ENCODE measurements at places on chromosomes 4 and X.

DNA sequence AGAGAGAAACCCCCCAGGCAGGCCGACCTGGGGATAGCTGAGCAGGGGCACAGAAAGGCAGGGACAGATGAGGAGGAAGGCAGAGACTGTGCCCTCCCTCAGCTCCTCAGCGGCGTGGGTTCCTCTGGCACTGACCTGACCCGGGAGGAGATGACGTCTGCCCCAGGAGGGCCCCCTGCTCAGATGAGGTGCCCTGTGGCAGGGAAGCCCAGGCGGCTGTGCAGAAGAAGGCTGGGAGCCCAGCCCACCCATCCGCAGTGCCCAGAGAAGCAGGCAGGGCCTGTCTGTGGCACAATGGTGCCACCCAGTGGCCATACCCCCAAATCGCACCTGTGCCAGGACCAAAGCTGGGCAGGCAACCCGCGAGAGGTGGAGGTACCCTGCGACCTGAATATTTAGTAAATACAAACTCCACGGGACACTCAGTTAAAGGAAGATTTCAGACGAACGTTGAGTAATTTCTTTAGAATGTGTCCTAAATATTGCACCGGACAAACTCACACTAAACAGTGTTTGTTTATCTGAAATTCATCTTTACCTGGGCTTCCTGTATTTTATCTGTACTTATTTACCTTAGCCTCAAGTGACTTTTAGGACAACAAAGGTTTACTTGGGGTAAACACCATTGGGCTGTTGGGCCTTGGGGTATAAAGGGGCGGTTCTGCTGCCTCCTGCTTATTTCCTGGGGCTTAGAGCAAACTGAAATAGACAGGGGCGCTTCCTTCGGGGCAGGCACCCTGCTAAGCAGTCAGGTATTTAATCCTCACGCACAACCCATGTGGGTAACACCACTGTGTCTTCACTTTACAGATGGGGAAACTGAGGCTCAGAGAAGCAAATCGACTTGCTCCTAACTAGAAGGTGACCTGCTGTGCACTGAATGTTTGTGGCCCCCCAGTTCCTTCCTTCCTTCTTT is 46.5 kb upstream of the HMX1 start:
- DNase-seq: peak; percentile 89

DNA sequence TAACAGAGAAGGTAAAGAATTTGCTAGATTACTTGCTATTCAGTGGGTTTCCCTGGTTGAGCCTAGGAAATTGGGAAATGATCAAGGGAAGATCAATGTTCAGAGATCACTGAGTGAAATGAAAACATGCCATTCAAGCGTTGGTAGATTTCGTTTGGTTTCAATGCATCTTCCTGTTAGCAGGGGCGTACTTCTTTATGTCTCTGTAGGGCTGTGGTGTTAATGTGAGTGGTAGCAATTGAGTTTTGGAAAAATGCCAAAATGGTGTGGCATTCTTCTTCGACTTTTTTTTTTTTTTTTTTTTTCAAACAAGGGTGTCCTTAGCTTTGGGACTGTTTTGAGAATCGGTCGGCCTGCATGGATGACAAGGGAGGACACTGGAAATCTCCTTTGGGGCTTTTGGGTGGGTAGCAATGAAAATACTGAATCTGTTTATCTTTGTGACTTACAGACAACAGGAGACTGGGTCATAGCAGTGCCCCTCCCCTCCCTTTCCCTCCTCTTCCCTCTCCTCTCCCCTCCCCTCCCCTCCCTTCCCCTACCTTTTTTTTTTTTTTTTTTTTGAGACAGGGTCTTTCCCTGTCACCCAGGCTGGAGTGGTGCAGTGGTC is 50.4 kb downstream of the SPRY1 start:
- DNase-seq: no peak

GRCh38 chrX:155899366-155899765 is 18.2 kb downstream of the VAMP7 start:
- no peak for DNase-seq

DNA sequence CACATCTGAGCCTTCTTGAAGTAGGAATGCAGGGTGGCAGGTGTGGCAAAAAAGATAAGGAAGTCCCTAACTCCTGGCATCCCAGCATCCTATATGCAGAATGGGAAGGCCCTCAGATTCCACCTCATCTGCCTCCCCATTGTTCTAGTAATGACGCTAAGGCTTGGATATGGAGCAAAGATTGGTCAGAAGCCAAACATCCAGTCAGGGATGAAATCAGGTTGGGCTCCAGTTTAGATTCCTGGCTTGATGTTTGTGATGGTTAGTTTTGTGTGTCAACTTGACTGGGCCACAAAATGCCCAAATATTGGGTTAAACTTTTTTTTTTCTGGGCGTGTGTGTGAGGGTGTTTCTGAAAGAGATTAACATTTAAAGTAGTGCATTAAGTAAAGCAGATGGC is 39.6 kb upstream of the MAGEA4 start:
- no peak for DNase-seq

GRCh38 chr4:6881908-6882307 is 27.7 kb upstream of the TBC1D14 start:
- no peak for DNase-seq

GRCh38 chr4:13296986-13297385 is 187.2 kb downstream of the RAB28 start:
- DNase-seq: no peak

DNA sequence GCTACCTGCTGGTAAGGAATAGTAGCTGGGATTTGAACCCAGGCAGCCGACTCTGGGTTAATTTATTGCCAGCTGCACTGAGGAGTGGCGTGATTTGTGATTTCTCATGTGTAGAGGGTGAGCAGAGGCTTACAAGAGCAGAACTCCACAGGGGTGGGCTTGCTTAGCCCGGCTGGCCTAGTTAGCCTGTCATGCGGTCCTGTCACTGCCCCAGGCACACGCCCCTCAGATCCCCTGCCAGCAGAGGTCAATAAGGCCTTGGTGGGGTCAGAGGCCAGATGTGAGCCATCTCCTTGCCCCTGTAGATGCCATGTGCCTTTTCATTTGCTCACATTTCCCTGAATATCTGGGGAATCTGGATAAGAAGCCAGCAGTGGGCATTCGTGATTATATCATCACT is 13.4 kb downstream of the NSDHL start:
- no peak for DNase-seq

- DNase-seq: no peak
Measured at GRCh38 chr4:35253331-35253730, 991.0 kb downstream of the ARAP2 start.
